ENCODE measurements at places on chromosomes 4 and X. TPM values are rescaled to one million over a fixed set of nuclear protein-coding genes. Genes with fewer than 3 reads are reported as not detected.

The TRIM75 gene
- total RNA-seq, result not detected

The VGLL1 gene
- 7.8 TPM for total RNA-seq

The XIAP gene
- total RNA-seq, result 17.7 TPM

The CENPVL2 gene
- total RNA-seq, result not detected

The ARMCX2 gene
- 29.4 TPM for total RNA-seq

The PLA2G12A gene
- 58.3 TPM for total RNA-seq

The MAGIX gene
- total RNA-seq, result 8.3 TPM

The PPEF2 gene
- not detected for total RNA-seq

The S100P gene
- total RNA-seq, result 0.14 TPM

The SSX4B gene
- total RNA-seq, result not detected

The ITIH6 gene
- total RNA-seq, result not detected

All from epithelial cell of proximal tubule (primary cell).